ENCODE measurements at places on chromosomes 3 and 15.
A peak's percentile ranks its signal among the peaks of the same experiment; 100 is the strongest.

DNA sequence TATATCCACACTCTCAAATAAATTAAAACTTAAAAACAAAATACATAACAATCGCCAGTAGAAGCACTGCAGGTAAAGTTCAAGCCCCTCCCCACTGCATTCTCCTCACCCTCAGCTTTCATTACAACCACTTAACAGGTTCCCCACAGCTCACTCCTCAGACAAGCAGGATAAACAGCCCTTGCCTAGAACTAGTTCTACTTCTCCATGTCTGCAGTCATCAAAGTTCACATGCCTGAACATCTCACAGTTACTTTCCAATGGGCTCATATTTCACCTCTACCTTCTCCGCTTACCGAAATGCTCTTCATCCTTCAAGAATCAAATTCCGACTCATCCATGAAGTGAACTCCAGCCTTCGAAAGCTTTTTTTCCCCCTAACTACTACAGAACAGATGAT lies 4.1 kb downstream of the YEATS2 start:
- DNase-seq, result no peak

DNA sequence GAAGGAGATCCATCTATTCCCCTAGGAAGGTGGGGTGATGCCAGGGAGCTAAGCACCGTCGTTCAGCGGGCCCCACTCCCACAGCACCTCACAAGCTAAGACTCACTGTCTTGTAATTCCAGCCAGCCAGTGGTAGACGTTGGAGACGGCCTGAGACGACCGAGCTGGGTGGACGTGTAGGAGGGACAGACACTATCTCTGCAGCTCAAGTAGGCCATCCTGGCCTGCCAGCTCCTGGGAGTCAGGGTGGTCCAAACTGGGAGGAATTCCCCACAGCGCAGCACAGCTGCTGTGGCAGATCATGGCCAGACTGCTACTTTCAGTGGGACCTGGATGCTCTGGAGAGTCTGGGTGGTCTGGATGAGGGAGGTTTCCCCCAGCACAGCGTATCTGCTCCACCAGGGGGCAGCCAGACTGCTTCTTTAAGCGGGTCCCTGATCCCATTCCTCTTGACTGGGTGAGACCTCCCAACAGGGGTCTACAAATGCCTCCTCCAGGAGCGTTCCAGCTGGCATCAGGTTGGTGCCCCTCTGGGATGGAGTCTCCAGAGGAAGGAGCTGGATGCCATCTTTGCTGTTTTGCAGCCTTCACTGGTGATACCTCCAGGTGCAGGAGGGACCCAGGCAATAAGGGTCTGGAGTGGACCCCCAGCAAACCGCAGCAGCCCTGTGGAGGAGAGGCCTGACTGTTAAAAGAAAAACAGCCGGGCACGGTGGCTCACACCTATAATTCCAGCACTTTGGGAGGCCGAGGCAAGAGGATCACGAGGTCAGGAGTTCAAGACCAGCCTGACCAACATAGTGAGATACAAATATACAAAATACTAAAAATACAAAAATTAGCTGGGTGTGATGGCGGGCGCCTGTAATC lies 27.6 kb downstream of the GNB5 start:
- DNase-seq, result no peak

DNA sequence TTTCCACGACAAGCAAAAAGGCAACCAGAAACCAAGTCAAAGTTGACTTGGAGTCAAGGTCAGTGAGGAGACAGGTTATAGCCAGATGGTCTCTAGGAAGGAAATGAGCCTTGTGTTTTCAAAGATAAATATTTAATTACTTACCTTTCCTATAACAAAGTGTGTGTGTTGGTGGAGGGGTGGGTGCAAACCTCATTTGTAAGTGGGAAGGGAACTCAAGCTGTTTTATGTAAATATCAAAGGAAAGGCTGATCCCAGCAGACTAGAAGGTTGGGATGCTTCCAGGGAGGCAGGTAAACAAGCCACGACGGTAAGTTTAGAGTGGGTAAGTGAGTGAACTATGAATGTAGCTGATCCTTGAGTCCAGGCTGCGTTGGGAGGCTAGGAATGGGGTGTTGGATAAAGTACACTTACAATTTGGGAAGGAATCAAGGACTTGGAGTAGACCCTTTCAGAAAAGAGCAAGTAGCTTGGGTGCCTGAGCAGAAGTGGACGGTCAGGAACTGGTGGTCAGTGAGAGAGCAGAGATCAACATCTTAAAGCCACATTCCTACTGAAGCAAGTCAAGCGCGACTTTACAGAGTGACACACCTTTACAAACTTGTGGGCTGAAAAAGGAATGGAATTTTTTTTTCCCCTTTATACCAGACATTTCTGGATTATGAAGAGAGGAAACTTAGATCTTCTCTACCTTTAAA lies 82.0 kb upstream of the TBL1XR1 start:
- DNase-seq, result no peak

GRCh38 chr3:126509597-126510307 lies 7.8 kb downstream of the UROC1 start:
- DNase-seq, result no peak

DNA sequence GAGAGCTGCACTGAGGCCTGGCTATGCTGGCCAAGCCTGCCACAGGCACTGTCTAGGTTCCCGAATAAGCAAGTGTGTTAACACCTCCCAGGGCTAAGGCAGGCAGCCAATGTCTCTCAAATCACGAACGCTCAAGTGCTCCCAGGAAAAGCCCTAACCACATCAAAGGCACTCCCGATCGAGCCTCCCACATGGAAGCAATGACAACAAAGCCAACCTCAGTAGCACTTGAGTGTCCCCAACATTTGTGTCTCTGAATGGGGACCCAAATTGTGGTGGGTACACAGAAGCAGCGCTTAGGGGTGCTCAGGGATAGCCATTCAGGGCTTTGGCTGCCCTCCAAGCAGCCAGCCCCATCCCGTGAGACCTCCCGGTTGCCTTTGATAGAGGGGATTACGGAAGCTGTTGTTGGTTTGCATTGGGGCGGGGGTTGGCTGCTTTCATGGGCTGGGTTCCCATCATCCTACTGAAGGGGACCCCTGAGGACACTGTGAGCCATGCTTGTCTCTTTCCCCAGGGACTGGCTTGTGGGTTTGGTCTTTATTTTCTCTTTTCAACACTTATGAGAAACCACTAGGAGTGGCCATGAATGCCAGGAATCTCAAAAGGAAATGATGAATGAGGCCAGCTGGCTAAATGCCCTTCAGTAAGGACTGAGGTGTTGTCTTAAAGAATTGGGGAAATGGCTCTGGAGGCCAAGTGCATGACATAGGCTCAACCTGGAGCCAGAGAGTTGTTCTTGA lies 234.1 kb upstream of the FEZF2 start:
- no peak for DNase-seq

GRCh38 chr15:99009741-99010330 lies 2.2 kb upstream of the PGPEP1L start:
- no peak for DNase-seq

DNA sequence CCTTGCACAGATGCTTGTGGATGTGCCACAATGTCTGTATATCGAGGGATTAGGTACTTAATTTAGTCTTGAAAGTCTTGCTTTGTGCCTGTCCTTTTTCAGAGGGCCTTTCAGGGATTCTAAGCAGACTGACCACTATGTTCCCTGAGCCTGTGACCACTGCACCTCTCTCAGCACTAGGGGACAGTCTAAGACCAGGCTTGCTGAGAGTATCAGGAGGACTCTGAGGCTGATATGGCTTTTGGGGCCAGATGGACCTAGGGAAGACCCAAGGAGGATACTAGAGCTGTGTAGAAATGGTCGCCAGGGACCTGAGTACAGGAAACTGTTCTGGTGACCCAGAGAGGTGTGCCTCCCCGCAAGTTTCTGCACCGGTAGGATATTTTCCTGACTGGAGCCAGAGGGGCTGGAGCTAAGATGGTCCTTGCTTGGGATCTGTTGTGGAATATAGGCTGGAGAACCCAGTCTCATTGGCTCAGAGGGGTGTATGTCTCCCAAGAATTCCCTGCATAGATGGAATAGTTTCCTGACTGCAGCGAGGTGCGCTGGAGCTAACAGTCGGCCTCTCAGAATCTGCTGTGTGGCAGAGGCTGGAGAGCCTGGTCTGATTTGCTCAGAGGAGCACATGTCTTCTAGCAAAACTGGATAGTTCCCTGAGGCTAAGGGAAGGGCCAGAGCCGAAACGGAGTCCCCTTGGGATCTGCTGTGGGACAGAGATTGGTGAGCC lies 213.2 kb upstream of the DCBLD2 start:
- DNase-seq, result no peak

DNA sequence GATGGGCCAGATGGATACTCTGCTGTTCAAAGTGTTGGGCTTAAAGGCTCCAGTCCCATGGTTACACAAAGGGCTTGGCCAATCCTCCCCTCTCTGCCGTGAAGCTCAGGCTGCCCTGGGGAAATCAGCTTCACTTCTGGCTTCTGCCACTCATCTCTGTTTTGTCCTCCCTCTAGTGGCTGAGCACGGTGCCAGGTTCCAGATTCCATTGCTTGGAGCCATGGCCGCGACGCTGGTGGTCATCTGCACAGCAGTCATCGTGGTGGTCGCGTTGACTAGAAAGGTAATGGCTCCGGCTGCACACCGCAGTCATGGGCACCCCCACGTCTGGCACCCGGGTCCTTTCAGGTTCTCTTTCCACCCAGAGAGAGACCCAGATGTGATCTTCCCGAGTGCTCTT lies 5.6 kb downstream of the TIGIT start:
- no peak for DNase-seq

DNA sequence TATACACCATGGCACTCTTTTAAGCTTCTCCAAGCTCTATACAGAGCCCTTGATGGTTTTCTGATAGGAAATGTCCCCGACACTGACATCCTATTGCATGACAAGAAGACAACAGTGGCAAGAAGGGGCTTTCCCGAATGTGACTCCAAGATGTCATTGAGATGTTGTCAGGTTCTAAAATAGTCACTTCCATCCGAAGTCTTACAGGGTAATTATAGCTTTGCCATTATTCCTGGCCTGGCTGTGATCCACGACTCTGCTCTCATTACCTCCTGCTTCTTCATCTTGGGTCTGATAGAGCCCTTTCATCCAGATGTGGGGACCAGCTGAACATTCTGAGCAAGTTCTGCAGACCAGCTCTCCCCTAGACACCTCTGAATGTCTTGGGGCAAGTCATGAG lies 40.6 kb upstream of the ADAMTS9 start:
- no peak for DNase-seq

- DNase-seq, result no peak
These were observed 62.7 kb downstream of the EXOG start for GRCh38 chr3:38558864-38559263.

DNA sequence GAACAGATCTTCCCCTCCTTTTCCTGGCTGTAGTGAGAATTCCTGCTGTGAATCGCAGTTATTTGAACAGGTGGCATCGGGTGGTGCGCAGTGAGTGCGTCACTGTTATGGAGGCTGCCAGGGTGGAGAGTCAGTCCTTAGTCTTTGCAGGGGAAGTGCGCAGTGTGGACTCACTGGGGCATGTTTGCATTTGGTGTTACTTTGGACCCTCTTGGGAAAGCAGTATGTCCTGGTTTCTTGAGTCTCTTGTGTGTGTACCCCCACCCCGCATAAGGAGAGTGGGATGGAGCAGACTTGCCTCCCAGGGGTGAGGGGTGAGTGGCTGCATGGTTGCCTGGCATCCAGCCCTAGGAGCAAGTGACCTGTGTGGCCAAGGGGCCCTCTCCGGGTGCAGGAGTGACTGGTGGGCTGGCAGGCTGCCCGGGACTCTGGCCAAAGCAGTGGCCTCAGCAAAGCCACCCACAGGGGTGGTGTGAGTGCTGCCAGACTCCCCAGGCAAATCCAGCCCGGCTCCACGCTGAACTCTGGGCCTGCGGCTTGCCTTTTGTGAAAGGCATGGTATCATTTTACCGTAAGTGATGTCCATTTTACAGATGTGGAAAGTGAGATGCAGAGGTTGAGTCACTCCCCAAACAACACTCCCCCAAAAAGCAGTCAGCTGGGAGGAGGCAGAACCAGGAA lies 46.4 kb downstream of the DNASE1L3 start:
- peak; percentile 23 for DNase-seq

Data from spinal cord (tissue), 10 donors.